ENCODE measurements at places on chromosomes 1 and 21.

DNA sequence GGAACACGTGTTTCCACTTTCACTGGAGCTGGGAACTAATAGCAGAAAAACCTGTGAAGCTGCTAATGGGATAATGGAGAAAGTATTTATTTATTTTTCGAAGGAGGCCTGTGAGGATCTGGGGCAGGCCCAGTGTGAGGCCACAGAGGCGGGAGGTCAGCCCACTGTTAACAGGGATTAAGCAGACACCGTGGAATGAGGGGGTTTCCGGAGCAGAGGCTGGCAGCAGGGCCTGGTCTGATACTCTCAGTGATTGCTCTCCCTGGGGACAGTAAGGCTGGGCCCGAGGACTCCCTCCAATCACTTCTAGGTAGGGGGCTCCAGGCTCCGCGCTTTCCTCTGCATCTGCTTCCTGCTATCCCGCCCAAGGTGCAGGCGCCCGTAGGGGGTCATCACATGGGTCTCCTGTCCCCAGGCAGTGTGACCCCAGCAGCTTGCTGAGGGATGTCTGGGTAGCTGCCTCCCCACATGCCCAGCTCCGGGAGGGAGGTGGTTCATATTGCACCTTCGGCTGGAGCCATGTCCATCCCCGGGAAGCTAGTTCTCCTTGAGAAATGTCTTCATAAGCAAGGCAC is 28.8 kb upstream of the CDCA8 start:
- no peak for DNase-seq

GRCh38 chr21:33219954-33220353 is 9.8 kb upstream of the IFNAR2 start:
- DNase-seq, result no peak

DNA sequence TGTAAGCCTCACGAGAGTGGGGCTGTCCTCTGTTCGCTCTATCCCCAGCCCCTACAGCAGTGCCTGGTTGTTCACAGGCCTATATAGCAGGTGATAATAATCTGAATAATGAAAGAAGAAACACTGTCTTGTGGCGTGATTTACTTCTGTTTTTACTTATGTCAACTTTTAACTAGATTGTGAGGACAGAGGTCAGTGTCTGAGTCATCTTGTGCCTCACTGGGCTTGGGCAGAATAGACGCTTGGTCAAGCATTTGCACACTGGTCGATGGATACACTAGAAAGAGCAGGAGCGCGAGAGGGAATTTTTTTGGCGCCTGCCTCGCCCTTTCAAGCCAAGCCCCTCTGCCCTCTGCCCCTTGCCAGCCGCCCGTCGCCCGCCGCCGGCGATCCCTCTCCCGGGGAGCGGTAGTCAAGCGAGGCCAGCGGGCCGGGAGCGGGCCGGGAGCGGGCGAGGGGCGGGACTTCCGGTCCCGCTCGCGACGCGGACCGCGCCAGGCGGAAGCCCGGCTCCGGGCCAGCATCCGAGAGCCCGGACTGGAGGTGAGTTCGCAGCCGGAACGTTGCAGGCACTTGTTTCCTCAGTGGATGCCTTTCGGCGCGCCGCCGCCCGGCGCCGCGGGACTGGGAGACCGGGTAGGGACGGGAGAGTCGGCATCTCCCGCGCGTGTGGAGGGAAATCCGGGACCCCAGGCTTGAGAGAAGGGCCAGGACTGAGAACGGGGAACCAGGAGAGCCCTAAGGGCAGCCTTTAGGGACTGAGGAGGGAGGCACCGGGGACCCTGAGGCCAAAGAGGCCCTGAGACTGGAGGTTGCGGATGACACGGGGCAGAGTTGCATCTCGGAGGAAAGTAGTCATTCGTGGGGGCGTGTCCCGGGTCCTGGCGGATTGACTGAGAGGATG is at the start of gene DISP1:
Gene DISP1, plus strand, starts transcription at position 504 of the 904 bp plus-strand sequence. CDS start 127,785 bp downstream, outside the sequence.
- DNase-seq, result peak; percentile 47

- no peak for DNase-seq
Measured at GRCh38 chr1:246184503-246184902, 322.6 kb downstream of the SMYD3 start.

GRCh38 chr21:37369307-37369854 is 2.8 kb downstream of the DYRK1A start:
- DNase-seq, result no peak

- DNase-seq, result no peak
Measured at GRCh38 chr21:35254006-35254764, 205.1 kb upstream of the RUNX1 start.

GRCh38 chr1:59919746-59920145 is 6.8 kb downstream of the CYP2J2 start:
- no peak for DNase-seq

- DNase-seq, result no peak
Measured at GRCh38 chr21:34882719-34883131, 166.4 kb downstream of the RUNX1 start.

GRCh38 chr1:152035539-152036266 is 1.1 kb downstream of the S100A11 start:
- DNase-seq, result peak; percentile 26

DNA sequence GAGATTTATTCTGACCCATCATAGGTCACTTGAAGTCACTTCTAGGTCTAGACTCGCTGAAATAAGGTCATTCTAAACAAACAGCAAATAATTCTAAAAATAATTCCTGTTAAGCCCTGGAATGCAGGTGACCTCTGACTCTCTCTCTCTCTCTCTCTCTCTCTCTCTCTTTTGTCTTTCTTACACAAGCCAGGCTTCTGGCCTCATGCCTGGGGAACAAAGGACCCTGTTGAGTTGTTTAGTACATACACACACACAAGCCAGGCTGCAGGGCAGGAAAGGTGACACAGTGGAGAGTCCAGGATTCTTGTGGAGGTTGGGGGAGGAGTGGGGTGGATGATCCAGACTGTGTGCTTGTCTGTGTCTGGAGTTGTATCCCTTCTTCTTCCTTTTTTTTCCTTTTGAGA is 4.0 kb upstream of the MEX3A start:
- DNase-seq, result no peak

GRCh38 chr1:26938004-26938658 is 16.6 kb downstream of the NUDC start:
- no peak for DNase-seq

GRCh38 chr1:217522277-217522676 is 108.6 kb downstream of the GPATCH2 start:
- no peak for DNase-seq

- no peak for DNase-seq
Measured at GRCh38 chr1:168136709-168137514, at the start of gene GPR161. TSS of gene GPR161 (minus strand) at chr1:168136930. CDS start at chr1:168104850, 32,080 bp downstream.

DNA sequence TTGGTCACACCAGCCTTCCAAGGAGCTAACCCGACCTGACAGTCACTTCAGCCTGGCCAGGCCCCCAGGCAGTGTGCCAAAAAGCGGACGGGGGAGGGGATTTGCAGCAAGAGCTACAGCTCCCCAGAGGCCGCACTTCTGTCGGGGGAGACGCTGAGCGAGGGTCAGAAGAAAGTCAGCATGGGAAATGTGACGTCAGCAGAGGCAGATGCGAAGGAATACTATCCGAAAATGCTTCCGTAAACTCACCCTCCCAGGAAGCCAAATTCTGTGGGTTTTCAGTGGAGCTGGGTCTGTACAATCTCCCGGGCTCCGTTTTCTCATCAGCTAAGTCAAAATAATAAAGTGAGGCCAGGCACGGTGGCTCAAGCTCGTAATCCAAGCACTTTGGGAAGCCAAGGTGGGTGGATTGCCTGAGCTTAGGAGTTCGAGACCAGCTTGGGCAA is 28.5 kb upstream of the ECE1 start:
- no peak for DNase-seq

DNA sequence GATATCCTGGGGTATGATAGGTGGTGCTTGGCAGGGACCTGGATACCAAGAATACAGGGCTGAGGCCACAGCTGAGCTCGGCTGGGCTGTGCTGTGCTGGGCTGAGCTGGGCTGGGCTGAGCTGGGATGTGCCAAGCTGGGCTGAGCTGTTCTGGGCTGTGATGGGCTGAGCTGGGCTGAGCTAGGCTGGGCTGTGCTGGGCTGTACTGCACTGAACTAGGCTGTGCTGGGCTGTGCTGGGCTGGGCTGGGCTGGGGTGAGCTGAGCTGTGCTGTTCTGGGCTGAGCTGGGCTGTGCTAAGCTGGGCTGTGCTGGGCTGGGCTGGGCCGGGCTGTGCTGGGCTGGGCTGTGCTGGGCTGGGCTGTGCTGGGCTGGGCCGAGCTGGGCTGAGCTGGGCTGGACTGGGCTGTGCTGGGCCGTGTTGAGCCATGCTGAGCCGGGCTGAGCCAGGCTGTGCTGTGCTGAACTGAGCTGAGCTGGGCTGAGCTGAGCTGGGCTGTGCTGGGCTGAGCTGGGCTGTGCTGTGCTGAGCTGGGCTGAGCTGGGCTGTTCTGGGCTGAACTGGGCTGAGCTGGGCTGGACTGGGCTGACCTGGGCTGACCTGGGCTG is 94.7 kb upstream of the ACTRT2 start:
- no peak for DNase-seq

DNA sequence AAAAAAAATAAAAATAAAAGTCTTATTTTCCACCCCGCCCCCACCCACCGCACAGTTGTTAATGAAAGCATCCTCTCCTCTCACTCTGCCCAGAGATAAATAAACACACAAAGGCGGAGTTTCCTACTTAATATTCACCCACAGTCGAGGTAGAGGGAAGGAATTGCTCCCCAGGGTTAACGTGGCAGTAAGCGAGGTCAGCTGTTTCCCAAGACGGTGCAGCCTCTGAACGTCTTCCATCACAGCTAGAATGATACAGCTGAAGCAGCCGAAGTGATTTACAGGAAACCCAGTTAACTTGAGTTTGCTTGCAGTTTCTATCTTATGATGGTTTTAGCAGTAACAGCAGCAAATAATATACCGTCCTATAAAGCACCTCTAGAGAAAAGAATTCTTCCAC is 283.9 kb downstream of the PBX1 start:
- DNase-seq, result no peak

- no peak for DNase-seq
Measured at GRCh38 chr1:48035371-48036141, 38.4 kb upstream of the TRABD2B start.

DNA sequence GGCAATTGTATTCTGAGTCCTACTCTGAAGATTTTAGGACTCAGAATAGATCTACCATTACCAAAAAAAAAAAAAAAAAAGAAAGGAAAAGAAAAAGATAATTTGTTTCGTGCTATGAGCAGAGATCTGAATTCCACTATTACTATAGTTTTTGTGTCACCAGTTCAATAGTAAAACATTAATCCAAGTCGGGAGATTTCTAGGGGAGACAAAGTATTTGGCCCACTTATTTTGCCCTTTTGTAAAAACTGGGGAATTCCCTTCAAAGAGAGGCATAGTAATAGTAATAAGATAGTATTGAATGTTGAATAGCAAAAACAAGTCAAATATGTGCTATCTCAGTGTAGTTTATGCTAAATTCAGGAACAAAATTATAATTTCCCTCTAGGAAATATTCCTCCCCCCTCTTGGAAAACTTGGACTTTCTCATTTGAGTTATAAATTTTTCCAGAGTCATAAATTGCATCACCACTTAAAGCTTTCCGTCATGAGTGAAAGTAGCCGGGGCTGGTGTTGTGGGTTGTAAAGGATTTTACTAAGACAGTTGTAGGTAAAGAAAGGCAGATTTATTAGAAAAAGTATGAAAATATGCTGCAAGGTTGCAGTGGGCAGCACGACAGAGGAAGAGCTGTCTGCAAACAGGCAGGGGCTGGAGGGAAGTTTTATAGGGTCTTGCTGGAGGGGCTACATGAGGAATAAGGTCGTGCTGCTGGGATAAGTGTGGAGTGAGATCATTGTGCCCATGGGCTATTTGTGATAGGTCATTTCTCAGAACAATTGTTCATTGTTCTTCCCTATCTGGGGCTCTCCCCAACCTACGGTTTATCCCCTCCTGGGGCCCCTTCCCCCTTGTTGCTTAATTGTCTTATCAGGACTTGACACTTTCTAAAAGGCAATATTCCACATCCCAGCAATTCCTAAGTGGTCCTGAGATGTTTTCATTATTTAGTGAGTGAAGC is 1009.9 kb downstream of the PLA2G4A start:
- DNase-seq, result no peak

DNA sequence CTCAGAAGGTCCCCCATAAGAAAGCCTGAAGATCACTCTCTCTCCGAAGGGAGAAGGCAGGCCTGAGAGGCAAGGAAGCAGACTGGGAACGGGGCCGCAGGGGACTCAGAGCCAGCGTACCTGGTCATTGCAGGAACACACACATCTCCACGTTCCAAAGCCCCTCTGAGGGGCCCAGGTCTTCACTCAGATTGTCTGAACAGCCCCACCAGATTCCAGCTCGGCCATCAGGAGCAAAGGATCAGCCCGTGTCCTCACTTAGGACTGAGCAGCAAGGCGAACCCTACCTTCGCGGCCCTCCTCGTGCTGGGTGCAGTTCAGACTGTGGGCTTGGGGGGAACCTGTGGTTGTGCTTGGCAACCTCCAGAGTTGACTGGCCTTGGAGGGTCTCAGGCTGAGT is 43.9 kb upstream of the SOX13 start:
- no peak for DNase-seq

- DNase-seq, result no peak
Measured at GRCh38 chr1:231903586-231904081, 277.0 kb downstream of the DISC1 start.

DNA sequence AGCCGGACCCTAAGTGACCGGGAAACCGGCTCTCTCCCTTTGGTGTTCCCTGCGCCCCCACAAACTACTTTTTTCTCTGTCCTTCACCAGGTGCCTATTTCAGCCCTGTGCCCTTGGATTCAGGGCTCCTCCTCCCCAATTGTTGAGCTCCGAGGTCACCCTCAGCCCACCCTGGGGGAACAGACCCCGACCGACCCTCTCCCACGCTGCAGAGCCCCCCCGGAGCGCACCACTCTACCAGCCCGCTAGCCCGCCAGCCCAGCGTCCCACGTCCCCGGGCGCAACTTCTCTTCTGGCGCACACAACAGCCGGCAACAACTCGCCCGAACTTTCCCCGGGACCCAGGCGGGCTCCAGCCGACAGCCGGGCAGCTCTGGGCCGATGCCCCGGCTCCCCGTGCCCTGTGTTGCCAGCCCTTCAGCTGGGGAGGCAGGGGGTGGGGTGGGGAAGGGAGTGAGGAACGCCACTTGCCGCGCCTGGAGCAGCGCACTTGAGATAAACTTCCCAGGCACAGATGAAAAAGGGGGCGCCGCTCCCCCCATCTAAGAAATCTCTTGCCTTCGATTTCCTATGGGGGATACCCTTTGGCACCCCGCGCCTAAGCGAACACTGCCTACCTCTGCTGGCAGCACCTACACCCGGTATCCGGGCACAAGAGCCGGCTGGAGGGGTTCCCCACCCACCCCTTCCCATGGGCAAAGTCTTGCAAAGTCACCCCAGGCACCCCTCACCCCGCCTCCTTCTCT is 997 bp downstream of the CASZ1 start:
- no peak for DNase-seq

GRCh38 chr1:245160288-245160687 is 5.5 kb downstream of the KIF26B start:
- DNase-seq, result no peak

- DNase-seq, result no peak
Measured at GRCh38 chr1:19339214-19339861, 27.2 kb downstream of the SLC66A1 start.

- no peak for DNase-seq
Measured at GRCh38 chr1:52238887-52239707, 97.2 kb downstream of the ZFYVE9 start.

- DNase-seq, result no peak
Measured at GRCh38 chr1:198904321-198904720, 265.5 kb downstream of the PTPRC start.

- DNase-seq, result no peak
Measured at GRCh38 chr21:41369105-41369919, 7.5 kb downstream of the MX2 start.

GRCh38 chr1:228062812-228063211 is 19.7 kb upstream of the ARF1 start:
- DNase-seq, result no peak

GRCh38 chr1:181739214-181739613 is 255.9 kb downstream of the CACNA1E start:
- no peak for DNase-seq

- DNase-seq, result no peak
Measured at GRCh38 chr1:52139817-52140540, 1.9 kb upstream of the ZFYVE9 start.

All from SHP77 treated with DMSO at 0.1 percent for 48 hours (cell line).